ENCODE measurements at places on chromosomes 12 and 14.

DNA sequence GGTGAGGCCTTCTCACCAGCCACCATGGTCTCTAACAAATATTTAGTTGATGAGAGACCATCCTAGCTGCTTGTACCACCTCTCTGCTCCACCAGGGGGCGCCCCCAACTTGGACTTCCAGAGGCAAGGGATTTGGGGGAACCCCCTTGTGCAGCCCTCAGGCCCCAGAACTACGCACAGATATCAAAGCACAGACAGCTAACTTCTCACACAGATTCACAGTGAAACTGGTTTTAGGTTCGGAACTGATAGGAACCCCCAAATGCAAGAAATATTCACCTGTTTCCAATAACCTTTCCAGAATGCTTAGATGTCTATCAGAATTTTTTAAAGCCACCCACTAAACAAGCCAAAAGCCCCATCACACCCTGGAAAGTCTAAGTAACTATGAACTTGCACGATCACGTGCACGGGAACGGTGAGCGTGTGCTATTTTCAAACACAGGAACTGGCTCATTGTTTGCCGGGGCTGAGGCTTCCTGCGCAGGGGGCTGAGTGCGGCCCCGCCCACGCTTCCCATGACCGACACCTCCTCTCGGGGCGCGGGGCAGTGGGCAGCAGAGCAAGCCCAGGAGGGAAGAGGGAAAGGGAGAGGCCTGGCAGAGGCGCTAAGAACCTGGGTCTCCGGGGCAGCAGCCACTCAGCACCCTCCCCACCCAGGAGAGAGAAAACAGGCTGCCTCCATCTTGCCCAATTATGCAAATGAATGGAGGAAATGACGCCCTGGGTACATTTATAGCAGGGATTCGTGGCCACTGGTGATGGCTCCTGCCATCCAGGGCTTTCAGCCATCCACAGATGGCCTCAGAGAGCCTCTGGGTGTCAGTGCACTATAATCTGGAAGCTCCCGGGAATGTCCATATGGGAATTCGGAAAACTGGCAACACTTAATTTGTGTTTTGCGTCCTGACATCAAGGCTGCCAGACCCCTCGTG is 79.4 kb upstream of the GPR68 start:
- DNase-seq, result peak; percentile 94

DNA sequence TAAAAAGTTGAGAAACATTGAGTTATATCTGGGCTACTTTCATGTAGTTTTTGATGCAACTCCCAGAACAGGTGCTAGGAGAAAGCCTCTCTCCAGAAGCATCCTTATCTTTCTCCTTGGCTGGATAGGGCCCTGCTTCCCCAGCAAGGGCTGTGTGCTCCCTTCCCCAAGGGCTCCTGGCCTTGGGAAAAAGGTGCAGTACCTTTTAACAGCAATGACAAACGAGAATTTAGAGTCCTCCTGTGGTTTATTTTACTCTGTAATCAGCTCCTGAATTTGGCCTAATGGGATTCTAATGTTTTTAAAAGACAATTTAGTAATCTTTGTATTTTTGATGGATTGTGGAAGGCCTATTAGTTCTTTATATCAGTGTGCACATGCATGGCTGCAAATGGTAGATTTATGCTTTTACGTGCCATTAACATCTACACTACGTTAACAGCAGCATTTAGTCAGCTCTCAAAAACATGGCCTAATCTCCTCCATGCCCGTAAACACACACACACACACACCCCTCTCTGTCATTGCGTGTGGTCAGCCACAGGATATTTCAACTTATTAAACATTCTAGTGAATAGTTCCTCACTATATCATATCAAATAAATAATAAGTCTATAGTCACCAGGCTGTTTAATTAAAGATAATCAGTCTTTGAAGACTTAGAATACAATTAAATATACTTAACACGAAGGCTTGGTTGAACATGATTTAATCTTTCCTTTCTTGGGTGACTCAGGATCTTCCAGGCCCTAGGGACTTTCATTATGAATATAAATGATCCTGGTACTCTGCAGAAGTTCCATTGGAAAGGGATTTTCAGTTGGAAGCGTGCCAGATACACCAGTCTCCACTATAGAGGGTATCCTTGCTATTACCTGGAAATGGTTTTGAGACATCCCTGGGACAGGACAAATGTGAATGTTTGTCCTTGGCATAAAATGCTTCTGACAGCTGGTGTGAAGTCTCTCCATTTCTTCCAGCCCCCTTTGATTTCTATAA is 181.4 kb upstream of the PWP1 start:
- no peak for DNase-seq

- no peak for DNase-seq
Observed at GRCh38 chr12:66196806-66197205, 7.8 kb downstream of the IRAK3 start.

- no peak for DNase-seq
Observed at GRCh38 chr12:68918960-68919359, 14.0 kb downstream of the CPM start.

- DNase-seq, result no peak
Observed at GRCh38 chr12:97386133-97386581, 76.4 kb upstream of the RMST start.

- no peak for DNase-seq
Observed at GRCh38 chr12:24027352-24027751, 77.9 kb upstream of the SOX5 start.

- DNase-seq, result no peak
Observed at GRCh38 chr12:6843118-6843902, 2.6 kb downstream of the GNB3 start.

DNA sequence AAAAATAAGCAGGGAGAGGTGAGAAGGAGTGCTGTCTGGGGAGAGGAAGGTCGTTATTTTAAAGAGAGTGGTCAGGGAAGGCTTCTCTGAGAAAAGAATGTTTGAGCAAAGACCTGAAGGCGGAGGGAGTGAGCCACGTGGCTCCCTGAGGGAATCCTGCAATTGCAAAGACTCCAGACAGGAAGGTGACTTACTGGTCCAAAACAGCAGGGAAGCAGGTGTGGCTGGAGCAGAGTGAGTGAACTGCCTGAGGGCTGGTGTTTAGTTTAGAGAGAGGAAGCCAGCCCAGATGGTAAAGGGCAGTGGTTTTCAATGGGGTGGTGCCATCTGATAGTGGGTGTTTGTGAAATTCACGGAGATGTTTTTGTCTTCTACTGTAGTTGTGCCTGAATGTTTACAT is 58.8 kb upstream of the LTA4H start:
- DNase-seq, result no peak

DNA sequence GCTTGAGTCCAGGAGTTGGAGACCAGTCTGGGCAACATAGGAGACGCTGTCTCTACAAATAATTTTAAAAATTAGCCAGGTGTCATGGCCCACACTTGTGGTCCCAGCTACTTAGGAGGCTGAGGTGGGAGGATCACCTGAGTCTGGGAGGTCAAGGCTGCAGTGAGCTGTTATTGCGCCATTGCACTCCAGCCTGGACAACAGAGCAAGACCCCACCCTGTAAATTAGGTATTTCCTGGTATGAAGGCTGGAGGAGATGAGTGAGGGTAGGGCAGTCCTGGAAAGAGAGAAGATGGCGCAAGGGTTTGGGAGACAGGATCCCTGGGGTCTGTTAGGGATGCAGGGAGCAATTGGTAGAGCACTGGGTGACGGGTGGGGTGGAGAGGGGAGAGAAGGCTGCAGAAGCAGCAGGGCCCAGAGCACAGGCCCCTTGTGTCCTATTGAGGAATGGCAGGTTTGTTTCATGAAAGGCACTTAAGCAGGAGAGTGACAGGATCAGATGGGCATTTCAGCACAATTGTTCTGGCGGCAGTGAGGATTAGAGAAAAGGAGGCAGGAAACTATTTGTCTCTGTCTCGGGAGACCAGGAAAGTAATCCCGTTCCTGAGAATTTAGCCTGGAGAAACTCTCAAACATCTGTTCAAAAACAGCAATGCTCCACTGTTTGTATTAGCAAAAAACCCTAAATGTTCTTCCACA is 47.2 kb upstream of the KTN1 start:
- no peak for DNase-seq

- no peak for DNase-seq
Observed at GRCh38 chr12:61891632-61892031, 368.6 kb upstream of the USP15 start.

DNA sequence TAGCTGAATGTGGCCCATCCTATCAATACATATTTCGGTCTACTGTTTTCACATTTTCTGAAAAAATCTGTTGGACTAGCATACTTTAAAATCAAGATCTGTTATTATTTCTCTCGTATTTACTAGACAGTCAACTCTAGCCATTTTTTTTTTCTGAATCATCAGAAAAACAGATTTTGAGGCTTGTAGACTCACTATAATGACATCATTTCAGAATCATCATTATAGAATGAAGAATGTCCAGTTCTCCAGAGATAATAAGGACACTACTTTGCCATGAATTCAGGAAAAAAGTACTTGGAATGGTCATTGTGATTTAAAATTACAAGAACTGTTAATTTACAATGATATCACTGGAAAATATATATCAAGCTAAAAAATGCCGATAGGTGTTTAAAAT is 589.8 kb downstream of the KCNH5 start:
- DNase-seq, result no peak
